ENCODE measurements at places on chromosomes 2 and 18.

DNA sequence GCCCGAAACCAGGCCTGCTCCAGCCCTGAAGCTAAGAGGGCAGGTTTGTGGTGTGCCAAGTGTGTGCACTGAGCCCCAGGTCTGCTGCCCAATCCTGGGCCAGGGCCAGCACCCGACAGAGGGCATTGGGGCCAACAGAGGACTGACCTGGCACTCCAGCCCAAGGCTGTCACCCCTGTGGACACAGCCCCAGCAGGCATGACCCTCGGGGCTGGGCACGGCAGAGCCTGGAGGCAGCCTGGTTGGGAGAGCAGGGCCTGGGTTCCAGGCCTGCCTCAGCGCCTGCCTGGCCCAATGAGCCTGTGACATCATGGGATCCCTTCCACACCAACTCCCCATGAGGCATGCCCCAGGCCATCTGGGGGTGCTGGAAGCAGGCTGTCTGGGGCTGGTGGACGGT is 10.8 kb upstream of the SNED1 start:
- DNase-seq: no peak

GRCh38 chr18:73240899-73241298 is 373.1 kb upstream of the NETO1 start:
- DNase-seq: no peak

- no peak for DNase-seq
These were observed 207.6 kb upstream of the SMIM21 start for GRCh38 chr18:75635096-75635495.

- DNase-seq: peak; percentile 84
These were observed 66.3 kb downstream of the MYCN start for GRCh38 chr2:16006537-16007166.

DNA sequence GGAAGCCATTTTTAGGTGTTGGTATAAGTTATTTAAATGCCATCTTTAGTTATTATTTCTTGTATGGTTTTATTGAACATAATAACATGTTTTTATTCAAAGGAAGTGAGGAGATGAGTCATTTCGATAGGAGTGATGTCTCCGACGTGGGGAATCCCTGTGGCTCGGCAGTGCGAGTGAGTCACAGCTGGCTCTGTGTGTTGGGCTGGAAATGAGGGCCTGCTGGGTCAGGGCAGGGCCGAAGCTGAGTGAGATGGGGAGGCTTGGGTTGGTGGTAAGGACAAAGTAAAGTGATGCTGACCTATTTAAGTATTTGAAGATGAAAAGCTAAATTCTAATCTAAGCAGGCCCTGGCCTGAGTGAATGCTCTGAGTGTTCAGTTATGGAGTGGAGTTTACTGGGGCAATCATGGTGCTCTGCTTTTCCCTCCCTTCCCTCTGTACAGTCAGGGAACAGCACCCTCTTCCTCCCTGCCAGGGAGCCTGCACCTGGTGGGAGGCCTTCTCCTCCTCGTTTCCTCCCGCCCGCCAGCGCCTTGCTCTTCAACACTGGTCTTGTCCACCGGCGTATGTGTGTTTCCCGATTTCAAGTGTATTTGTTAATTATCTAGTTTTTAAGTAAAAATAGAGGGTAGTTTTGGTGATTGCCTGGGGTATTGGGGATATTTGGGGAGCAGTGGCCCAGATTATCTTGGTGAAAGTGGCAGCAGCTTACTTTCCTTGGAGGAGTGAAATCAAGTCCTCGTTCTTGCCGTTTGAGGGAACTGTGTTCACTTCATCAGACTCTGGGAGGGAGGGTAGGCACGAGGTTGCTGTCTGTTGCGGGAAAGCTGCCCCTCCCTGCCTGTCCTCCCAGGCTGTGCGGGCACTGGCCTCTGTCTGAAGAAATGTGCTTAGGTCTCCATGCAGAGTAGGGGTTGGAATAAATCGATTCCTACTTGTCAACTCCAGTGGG is 157.0 kb downstream of the LDLRAD4 start:
- DNase-seq: no peak

DNA sequence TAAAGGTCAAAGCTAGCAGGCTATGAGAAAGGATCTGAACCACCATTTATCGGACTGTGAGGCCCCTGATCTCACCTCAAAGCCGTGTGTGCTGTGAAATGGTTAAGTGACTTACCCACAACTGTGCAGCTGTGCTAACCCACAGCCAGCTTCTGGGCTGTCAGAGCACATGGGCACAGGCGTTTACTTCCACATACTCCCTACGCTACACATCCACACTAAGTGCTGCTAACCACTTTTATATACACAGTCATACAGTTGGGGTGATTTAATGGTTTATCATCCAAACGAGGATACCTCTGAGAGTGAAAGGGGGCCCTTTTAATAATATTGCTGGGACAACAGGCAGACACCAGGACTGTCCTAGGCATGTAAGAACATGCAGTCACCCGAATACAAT is 37.3 kb downstream of the CYRIA start:
- DNase-seq: no peak

- no peak for DNase-seq
These were observed 260.3 kb downstream of the SATB2 start for GRCh38 chr2:199197448-199197847.

- peak; percentile 88 for DNase-seq
These were observed 80.5 kb downstream of the LYPD6 start for GRCh38 chr2:149410701-149411484.

DNA sequence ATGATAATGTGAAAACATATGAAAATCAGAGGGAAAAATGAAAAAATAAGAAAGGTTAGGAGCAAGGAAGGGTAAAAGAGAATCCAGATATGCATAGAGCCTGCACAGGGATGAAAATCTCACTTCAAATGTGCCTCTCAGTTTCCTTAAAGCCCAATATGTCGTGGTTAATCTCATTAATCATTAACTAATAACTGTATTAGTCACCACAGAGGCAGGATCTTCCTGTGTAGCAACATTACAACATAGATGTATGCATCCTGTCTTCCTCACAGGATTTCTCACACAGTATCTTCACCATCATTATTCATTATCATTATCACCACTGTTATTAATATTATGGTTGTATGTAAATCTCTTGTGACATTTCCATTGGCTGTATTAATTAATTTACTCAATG is 361.2 kb upstream of the SOX11 start:
- no peak for DNase-seq

DNA sequence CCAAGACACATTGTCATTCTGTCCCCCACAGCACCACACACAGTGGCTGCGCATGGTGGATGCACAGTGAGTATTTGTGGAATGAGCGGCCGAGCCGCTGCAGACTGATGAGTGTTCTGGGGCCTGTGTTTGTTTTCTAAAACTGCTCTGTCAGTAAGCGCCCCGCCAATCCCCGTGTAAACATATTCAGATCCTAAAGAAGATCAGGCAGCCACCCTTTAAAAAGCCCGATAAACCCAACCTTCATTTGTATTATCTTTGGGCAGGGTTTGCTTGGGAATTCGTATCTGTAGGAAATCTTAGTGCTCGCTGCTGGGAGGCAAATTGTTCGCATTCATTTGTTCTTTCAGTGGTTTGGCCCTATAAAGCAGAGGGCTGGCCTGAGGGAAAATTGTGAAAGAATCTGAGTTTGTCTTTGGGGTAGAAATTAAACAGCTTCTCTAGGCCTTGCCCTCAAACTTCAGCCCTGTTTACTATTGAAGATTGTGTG is 68.6 kb downstream of the TGOLN2 start:
- DNase-seq: no peak

Measured in large intestine (tissue), 12 donors.